ENCODE measurements at places on chromosomes 1 and 21.

DNA sequence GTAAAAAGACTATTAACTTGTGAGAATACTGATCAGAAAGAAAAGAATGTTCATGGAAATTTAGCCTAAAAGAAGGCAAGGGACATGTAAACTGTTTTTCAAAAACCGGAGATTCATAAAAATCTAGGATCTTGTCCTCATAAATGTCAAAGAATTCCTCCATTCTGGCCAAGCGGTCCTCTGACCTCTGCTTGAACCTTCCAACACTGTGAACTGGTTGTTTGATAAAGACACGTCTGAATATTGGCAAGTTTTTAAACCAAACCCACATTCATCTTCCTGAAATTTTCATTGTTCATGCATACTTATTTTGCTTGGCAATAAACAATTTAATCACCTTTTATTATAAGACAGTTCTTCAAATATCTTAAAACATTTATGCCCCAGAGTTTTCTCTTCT, 19.8 kb downstream of the ASPM start:
- DNase-seq = no peak

DNA sequence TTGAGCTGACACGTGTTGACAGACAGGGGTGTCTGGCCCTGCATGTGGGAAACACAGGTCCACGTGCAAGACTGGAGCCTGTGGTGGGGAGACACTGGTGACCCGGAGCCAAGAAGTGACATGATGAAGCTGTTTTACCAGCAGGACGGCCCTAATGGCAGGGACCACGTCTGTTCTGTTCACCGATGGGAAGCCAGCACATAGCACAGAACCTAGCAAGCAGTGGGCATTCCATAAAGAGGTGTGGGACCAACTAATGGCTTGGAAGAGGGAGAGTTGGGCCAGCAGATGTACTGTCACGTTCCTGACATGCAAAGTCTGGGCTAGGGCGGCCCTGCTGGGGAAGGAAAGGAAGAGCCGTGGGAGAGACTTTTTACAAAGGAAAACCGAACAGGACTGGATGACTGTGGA, 15.3 kb downstream of the NAV1 start:
- DNase-seq = no peak

GRCh38 chr1:227315629-227316346, 2.5 kb downstream of the CDC42BPA start:
- no peak for DNase-seq

- no peak for DNase-seq
Measured at GRCh38 chr1:159743651-159744410, 29.4 kb upstream of the CRP start.

DNA sequence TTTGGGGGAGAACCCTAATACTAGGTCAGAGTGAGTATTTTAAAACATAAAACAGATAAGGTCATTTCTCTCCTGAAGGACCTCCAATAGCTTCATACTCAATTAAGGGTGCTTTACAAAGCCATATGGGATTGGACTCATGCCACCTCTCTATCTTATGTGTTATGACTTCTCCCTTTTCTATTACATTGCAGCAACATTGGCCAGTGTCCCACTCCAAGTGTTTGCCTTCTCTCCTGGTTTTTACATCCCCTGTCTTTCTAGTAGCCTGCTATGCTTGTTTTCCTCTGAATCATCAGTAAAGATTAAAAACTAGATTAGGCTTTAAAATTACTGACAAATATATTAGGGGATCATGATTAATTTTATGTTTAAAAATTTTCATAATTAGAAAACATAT, 66.6 kb downstream of the SCMH1 start:
- no peak for DNase-seq

- DNase-seq = no peak
Measured at GRCh38 chr1:62337706-62338631, 18.7 kb upstream of the KANK4 start.

- no peak for DNase-seq
Measured at GRCh38 chr21:32687643-32688345, 40.0 kb downstream of the SYNJ1 start.

DNA sequence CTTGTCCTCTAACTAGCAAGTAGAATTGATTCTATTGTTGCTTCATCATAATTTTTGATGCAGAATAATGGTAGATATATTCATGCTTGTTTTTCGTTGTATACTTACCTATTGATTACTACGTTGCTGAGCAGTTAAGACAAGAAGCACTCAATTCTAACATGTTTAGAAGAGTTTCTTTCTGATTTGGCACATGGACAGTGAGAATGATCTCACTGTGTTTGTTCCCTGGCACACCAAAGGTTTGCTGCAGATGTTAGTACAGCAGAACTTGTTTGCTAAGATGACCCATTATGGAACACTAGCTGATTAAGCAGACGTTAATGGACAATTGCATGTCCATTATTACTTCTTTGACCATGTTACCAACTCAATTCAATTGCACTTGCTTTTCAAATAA, 184.7 kb upstream of the SGIP1 start:
- DNase-seq = no peak

Measured in CD4-positive, alpha-beta T cell treated with Interleukin-15 for 4 hours (primary cell).